Muscle of arm (tissue), 14 donors: ENCODE measurements at places on chromosomes 11 and 22.
A peak's percentile ranks its signal among the peaks of the same experiment; 100 is the strongest.

- no peak for DNase-seq
Measured at GRCh38 chr11:118911880-118912741, 13.6 kb downstream of the BCL9L start.

- DNase-seq = no peak
Measured at GRCh38 chr11:1853376-1854131, 670 bp downstream of the LSP1 start.

- DNase-seq = peak; percentile 41
Measured at GRCh38 chr11:65219930-65220213, 38.1 kb downstream of the CAPN1 start.

DNA sequence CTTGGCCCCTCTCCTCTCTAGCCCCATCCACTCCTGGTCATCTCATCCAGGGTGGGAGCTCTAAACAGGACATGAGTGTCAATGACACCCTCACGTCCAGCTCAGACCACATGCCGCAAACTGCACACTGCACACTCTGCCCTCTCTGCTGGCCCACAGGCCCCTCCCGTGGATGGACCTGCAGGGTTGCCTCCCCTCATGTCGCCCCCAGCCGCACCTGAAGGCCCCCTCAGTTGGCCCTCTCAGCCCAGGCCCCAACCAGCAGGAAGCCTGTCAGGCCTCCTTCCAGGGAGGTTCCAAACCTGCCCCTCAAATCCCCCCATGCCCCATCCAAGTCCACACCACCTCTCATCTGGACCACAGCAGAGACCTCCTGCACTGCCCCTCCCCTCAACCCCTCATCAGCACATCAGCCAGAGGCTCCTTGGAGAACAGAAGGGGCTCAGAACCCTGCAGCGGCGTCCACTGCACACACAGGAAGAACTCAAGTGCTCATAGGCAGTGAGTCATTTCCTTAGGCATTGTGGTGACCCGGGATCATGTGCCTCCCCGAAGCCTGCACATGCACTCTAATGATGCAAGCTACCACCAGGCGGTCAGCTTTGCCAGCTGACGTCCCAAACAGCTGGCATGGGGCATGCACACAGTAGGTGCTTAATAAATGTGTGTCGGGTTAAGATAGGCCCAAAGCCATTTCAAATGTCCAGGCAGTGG lies 12.9 kb upstream of the CDKN1C start:
- no peak for DNase-seq

DNA sequence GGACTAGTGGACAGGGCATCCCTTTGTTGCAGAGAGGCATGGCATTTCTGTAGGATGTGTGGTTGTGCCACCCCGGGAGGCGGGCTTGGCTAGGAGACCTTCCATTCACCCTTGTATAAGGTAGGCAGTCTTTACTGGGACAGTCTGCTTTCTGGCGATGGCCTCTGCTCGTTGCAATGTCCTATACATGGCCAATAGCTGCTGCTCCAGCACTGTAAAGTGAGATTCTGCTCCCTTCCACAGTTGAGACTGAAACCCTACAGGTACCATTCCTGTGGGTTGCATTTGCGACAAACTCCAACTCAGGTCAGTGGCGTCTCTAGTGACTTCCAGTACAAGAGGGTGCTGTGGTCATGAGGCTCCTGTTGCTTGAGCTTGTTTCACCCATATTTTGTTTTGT lies 20.4 kb upstream of the APOL3 start:
- DNase-seq = no peak

GRCh38 chr11:17828311-17828751 lies 93.8 kb downstream of the KCNC1 start:
- DNase-seq = peak; percentile 74

DNA sequence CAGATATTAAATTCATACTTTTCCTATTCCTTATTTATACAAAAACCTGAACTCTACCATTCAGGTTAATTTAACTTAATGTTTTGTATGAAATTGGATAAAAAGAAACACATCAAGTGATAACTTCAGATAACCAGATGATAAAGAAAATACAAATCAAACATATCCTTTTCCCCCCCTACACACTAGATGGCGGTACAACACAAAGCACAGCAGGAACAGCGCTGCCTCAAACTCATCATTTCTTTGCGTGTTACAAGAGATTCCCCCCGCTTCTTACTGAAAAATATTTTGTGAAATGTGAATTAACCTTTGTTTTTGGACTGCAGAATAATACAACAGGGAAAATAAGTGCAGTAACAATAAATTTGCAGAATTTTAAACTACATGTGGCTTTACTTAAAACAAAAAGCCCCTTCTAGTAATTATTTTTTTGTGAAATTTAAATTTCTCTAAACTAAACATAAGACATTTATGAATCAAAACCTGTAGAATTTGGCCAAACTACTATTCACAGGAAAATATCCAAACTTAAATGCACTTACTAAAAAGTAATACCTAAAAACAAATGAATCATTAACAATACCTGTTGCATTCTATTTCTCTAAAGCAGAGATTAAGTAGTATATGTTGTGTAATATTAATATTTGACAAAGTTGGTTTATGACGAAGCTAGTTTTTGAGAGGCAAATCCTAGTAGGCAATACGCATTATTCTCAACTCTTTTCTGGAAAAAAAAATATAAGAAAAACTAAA lies 74.4 kb downstream of the ARHGAP32 start:
- DNase-seq = peak; percentile 69

- no peak for DNase-seq
Measured at GRCh38 chr11:131121426-131122333, 205.4 kb upstream of the SNX19 start.

DNA sequence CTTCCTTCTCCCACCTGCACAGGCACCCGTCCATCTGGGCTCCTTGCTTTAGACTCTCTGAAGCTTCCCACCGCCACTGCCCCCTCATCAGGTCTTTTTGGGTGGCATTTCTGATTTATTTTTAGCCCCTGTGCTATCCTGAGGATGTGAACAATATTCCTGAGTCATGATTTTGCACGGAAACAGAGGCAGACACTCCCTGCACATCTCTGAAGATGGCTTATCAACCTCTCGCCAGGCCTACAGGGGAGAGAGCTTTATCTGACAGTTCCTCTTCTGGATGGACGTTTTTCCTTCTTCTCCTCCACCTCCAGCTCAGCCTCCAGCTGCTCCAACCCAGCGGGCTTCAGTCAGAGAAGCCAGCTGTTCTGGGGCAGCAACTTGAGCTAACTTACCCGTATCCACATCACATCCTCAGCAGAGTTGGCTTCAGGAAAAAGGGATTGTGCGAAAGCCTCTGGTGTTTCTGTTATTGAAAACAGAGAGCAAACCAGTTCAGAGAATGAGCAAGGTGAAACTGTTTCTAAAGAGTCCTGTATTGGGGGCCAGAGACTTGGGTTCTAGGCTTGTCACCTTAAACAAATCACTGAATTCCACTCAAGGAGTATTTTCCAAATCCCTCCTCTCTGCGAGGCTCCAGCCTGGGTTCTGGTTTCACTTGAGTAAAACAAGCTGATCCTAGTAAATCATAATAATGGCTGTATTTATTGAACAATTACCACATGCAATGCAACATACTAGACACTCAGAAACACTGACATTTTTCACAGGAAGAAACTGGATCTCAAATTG lies 33.1 kb upstream of the ETS1 start:
- DNase-seq = no peak

- DNase-seq = no peak
Measured at GRCh38 chr11:115496892-115497291, 7.3 kb downstream of the CADM1 start.

- DNase-seq = no peak
Measured at GRCh38 chr22:43295173-43295572, 48.0 kb downstream of the SCUBE1 start.

DNA sequence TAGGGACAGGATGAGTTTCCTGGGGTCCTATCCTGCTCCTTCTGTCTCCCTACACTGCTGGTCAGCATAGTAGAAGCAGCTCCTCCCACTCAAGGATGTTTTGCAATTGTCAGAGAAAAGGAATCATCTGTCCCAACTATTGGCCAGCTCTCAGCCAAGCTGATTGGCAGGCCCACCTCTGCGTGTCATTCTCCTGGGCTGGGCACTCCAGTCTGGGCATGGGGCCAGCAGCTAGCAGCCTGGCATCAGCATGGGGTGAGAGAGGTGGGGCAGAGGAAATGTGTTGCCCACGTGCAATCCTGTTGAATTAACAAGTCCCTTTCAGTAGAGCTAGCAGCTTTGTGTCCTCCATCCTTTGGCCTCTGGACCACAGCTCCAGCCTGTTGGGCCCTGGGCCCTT lies 14.1 kb downstream of the ANKK1 start:
- no peak for DNase-seq

GRCh38 chr11:68469122-68469521 lies 8.6 kb downstream of the PPP6R3 start:
- no peak for DNase-seq

GRCh38 chr11:65329478-65329877 lies 4.2 kb upstream of the DPF2 start:
- DNase-seq = no peak

GRCh38 chr11:2806351-2807024 lies 79.1 kb downstream of the CDKN1C start:
- no peak for DNase-seq

GRCh38 chr11:117226388-117227385 lies 5.2 kb downstream of the PCSK7 start:
- DNase-seq = peak; percentile 80

DNA sequence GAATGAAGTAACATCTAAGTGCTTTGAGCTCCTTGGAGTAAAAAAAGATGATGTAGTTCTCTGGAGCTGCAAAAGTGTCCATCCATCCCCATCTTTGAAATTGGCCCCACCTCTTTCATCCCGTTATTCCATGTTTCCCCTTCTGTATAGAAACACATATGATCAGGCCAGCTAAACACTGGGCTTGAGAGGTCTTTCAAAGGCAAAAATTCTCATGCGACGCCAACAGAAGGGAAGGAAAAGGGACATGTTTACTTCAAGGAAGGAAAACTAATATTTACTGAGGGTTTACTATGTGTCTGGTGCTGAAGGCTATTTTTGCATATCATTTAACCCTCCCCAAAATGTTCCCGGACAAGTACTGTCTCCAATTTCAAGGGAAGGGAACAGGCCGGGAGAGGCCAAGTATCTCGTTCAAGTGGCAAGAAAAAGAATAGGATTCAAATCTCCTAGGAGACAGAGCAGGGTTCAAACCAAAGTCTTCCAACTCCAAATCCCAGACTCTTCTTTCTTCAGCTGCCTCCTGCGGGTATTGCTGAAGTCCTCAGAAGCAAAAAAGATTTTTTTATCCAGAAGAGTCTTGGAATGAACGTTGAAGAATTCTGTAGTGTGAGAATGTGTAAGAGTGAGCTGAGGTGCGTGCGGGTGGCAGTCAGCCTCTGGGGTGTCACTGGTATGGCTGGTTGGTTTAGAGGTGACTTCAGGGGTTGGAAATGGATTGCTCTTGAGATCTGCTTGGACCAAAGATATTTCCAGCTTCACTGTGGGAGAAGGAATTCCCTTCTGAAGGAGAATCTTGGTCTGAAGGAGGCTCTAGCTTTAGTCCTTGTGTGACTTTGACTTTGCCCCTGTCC lies 10.1 kb downstream of the TECTA start:
- DNase-seq = no peak

DNA sequence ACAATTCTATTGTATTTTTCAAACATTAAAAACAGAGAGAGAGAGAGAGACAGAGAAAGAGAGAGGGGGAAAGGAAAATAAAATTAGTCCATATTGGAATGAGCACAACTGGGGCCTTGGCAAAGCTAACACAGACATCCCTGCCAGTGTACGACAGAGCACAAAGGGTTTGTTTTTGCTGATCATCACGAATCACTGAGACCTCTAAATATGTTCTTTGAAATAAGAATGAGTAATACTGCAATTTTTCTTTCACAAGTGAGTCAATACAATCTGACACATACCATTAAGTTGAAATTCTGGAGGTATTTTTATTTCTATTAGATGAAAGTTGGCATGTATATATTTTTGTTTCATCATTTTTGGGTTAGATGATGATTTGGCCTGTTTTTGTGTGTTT lies 27.0 kb upstream of the LRRC4C start:
- no peak for DNase-seq

GRCh38 chr22:41367039-41367679 lies 14.6 kb upstream of the TEF start:
- DNase-seq = peak; percentile 87

GRCh38 chr11:43988040-43988817 lies 45.8 kb downstream of the C11orf96 start:
- peak; percentile 59 for DNase-seq

GRCh38 chr11:4643076-4643475 lies 706 bp upstream of the OR51E1 start:
- DNase-seq = no peak
